ENCODE measurements at places on chromosomes 2 and 18.

DNA sequence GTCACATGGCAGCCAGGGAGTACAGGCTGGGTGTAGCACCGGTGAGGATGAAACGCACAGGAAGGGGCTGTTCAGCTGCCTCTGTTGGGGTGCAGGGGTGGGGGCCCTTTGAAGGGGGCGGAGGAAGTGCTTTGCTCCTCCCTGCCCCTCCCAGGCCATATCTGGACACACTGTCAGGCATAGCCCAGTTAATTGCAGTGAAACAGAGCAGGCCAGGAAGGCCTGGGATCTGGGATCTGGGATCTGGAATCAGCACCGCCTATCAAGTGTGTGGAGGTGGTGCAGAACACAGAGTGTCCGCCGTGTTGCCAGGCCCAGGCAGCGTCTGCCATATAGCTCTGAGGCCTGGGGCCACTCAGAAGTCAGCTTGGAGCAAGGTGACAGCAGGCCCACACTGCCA, 119.3 kb upstream of the MSH2 start:
- DNase-seq = no peak

DNA sequence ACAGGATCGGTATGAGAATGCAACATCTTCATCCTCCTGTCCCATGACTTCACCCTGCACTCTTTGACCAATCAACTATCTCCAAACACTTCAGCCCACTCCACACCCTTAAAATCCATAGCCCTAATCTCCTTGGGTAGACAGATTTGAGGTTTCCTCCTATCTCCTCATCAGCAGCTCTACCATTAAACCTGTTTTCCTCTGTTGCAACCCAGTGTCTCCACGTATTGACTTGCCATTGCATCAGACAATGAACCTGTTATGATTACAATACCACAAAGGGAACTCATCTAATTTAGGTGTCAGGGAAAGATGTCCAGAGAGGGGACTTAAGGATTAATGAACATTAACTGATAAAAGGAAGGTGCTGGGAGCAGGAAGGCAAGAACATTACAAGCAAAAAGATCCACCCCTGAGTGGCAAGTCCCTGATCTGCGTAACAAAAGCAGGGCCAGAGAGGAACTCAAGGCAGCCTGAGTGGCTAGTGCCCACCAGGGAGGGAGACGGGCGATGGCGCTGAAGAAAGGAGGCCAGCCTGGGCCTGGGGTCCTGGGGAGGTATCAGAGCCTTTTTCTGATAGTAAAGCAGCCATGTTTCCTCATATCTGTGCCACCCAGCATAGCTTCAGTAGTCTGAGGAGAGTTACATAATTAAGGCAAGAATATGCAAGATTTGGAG, 44.6 kb downstream of the AKAIN1 start:
- DNase-seq = no peak

GRCh38 chr18:12463191-12463590, 55.5 kb downstream of the PRELID3A start:
- no peak for DNase-seq

DNA sequence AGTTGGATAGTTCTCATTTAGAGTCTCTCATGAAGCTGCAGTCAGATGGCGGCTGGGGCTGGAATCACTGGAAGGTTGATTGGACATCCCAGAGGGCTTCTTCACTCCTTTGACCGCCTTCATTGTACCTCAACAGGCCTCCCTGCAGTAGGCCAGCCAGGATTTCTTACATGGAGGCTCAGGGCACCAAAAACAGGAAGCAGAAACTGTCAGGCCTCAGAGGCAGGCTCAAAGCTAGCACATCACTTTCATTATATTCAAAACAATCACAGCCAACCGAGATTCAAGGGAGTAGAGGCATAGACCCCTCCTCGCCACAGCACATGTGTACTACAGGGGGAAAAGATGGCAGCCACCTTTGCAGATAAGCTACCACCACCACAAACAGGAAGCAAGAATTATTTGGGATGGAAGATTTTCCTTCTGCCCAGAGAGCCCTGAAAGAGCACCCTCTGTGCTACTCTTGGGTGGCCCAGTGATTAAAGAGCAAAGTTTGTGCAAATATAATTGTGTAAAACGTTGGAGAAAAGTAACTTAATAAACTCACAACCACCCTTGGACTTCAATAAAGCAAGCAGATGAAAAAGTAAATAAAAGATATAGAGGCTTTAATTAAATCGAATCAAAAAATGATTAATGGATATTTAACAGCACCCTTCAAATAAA, 155.3 kb downstream of the GFPT1 start:
- no peak for DNase-seq

DNA sequence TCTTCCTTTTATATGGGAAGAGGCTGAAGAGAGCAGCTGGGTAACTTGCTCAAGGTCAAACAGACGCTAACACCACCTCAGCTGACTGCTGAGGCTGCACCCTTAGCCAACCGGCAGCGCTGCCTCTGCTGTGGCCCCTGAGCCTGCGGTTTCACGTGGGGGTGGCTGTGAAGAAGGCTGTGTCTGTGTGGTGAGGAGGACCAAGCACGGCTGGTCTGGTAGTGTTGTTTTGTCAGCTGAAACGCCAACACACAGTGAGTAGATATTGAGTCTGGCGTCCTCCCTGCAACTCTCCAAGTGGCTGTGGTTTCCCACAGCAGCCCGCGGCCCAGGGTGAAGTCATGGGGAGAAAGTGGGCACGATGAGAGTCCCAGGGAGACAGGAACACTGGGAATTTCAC, 69.6 kb downstream of the THNSL2 start:
- no peak for DNase-seq

GRCh38 chr2:133439565-133439920, 128.7 kb downstream of the NCKAP5 start:
- DNase-seq = no peak

DNA sequence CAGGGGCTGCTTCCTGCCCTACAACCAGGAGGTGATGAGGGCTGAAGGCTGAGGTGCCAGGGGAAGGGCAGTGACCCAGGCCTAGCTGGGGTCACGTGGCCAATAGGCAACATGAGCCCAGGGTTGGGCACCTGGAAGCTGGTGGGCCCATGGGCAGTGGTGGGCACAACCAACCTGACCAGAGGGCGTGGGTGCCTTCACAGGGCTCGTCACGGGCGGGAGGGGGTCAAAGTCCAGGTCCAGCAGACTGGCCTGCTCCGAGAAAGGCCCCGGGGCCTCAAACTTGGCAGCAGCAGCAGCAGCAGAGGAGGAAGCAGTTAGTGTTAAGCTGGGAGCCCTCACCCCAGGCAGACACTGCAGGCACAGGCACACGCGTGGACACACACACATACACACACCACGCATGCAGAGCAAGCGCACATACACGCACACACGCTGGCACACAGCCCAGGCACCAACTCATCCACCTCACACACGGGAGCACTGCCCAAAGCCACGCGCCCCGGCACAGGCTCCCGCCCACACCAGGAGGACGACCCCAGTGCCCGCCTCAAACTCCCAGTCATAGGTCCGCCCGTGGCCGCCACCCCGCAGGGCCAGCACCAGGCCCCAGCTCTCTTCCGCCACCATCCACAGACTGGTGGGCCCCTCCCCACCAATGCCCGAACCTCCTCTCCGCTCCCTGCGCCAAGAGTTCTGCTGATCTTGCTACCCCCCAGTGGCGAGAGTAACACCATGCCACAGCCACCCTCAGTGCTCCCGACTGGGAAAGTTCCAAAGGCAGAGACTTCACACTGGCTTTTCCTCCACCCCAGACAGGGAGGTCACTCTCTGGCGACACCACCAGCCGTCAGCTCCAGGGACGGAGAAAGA, 53.0 kb downstream of the BIN1 start:
- DNase-seq = no peak

DNA sequence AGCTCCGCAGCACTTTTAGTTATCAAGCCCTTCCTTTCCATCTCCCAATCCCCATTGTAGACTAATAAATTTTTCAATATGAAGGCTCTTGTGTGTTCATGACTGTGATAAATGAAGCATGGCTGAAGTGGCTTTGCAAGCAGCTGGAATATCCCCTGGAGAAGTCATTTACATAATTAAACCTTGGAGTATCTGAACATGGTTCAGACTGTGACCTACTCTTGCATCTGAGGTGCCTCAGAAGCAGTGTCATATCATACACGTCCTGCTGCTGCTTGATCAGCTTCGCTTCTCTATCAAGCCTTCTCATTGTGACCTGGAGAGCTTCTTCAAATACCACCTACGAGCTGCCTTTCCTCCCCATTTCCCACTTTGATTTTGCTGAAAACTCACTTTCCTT, 48.4 kb upstream of the ZNF397 start:
- no peak for DNase-seq

GRCh38 chr2:63975437-63976124, 43.6 kb downstream of the VPS54 start:
- no peak for DNase-seq

DNA sequence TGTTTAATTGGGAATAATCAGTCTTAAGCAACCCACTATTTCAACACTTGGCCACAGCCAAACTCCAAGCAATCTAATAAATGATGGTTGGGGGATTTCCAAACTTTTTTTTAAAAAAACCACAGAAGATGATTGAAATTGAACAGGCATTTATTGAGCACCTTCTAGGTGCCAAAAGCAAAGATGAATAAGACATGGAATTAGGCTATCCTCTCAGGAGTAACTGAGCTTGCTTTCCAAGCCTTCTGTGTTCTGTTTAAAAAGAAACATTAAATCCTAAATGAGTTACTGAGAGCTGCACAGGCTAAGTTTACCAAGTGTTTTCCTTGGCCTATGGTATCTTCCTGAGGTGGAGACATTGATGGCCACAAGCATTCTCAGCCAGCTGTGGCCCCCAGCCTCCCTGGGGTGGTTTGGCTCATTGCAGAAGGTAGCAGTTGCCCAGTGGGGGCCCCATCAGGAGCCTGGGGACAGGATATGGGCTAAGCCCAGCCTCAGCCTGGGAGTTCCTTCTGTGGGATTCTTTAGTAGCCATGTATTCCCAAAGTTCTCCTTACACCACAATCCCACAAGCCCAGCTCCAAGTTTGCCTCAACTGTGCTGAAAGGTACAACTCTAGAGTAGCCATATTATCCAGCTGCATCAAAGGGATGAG, 174.3 kb downstream of the C1D start:
- DNase-seq = no peak

- no peak for DNase-seq
Observed at GRCh38 chr2:157394928-157395327, 49.0 kb downstream of the CYTIP start.

DNA sequence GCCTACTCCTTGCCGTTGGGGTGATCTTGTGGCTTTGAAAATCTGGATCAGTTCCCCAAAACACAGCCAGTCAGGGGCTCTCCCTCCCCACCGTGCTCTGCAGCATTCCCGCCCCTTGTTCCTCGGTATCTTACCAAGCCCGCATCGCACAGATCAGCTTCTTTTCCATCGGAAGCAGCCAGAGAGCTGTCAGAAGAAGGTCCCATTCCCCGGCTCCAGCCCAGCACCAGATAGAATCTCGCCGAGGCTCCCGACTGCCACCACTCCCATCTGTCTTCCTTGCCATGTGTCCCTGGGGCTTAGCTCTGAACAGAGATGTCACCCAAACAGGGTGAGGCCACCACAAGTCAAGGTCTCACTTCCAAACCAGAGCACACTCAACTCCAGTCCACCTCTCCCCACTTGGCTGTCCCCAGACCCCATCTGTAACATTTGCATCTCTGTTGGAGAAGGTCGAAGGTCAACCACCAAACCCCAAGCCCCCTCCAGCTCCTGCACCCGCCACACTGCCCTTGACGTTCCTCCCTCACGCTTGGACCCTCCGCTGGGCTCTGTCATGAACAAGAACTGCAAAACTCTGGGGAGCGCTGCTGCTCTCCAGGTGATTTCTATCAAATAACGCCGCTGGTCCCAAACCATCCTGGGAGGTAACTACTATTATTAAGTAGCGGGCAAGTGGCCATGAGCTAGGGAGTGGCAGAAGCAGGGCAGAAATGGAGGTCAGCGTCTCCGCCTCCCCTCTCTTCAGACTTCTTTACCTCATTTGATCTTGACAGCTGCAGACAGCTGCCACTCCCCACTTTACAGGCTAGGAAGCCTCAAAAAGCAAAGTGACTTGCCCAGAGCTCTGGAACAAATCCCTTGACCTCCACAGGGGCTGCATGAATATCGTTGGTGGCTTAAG, 70.0 kb upstream of the TAF1B start:
- DNase-seq = no peak

DNA sequence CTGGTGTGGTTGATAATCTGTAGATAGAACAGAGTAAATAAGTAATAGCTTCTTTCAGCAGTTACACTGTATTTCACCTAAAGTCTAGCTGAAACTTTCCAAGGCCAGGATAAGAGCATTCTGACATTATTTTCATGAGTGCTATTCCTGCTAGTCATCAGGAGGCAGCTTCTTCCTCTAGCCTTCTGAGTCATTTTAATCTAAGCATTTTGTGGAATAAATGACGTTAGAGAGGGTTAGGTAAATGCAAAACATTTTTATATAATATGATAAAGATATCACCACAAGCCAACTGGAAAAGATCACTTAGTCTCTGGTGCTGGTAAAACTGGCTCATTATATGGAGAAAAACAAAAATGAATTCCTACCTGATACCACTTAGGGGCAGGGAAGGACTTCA, 138.5 kb downstream of the MEP1B start:
- DNase-seq = no peak

DNA sequence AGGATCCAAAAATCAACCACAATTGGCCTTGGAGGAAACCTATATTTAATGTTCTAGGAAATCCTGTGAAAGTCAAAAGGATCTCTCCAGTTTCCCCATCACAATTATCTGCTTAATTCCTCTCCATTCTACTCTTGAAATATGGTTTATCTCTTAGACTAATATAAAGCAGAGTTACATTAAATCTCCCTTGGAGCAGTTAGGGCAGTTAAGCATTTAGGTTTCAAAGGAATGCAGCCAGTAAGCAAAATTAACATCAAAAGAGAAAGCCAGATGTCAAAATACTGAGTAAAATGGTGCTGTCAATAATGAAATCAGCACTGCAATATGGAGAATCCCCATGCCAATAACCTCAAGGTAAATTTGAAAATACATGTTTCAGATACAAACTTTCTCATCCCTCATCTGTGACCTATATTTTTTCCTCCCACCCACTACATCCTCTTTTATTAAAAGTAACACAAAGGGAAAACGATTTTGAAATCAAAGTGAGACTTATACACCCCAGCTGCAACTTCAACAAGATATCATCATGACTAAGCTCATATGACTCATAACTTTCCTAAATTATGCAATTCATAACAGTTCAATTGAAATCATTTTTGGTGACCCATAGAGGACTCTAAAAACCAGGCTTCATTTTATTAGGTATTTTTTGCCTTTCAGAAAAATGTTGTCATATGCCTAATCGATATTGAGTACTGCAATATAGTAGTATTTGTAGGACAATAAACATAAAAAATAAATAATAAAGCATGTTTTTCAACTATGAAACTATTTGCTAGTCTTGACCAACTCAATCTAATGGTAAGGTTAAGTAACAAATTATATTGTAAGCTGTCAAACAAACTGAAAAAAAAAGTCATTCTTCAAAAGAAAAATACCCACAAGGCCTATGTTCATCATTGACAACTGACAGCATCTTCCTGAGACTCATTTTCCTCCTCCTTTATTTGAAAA, 3.1 kb downstream of the ADAM17 start:
- no peak for DNase-seq

GRCh38 chr2:238381341-238382115, 45.2 kb upstream of the ASB1 start:
- no peak for DNase-seq

GRCh38 chr2:240967681-240968621, 30.5 kb upstream of the SNED1 start:
- no peak for DNase-seq
